ENCODE measurements at places on chromosomes 4 and X. TPM values are rescaled to one million over a fixed set of nuclear protein-coding genes. Genes with fewer than 3 reads are reported as not detected.

DNA sequence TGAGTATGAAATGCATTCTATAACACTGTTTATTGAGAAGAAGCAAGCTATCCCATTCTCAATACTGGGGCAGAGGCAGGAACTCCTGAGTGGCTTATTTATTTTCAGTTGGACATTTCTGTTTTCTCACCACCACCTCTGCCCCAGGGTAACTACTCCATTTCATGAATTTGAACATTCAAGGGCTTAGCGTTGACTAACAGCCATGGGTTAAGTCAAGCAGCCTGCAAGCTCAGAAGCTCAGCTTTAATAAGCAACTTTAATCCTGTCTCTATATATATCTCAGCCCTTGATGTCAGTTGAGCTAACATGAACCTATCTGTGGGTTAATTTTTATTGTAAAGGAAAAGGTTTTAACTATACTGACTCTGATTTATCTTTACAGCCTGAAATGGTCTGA is 93.8 kb downstream of the MBNL3 start:
- no peak overlapping the region for H3K27ac ChIP-seq
- DNase-seq: no peak
- H3K4me3 ChIP-seq: no peak overlapping the region
- H3K27me3 ChIP-seq: no peaks in the 10 kb centered on the region
- no peaks in the 10 kb centered on the region for H3K4me1 ChIP-seq
- no peaks in the 10 kb centered on the region for H3K36me3 ChIP-seq

GRCh38 chr4:20403846-20404245 is 152.1 kb downstream of the SLIT2 start:
- no peak for DNase-seq
- no peaks in the 10 kb centered on the region for H3K36me3 ChIP-seq
- H3K27ac ChIP-seq: no peak overlapping the region
- no peaks in the 10 kb centered on the region for H3K27me3 ChIP-seq
- H3K4me3 ChIP-seq: no peak overlapping the region

- H3K27ac ChIP-seq: peak overlapping the region; percentile 98
- no peaks in the 10 kb centered on the region for H3K36me3 ChIP-seq
- no peaks in the 10 kb centered on the region for H3K27me3 ChIP-seq
These were observed 460 bp upstream of the GEMIN8 start for GRCh38 chrX:14030174-14030530.

DNA sequence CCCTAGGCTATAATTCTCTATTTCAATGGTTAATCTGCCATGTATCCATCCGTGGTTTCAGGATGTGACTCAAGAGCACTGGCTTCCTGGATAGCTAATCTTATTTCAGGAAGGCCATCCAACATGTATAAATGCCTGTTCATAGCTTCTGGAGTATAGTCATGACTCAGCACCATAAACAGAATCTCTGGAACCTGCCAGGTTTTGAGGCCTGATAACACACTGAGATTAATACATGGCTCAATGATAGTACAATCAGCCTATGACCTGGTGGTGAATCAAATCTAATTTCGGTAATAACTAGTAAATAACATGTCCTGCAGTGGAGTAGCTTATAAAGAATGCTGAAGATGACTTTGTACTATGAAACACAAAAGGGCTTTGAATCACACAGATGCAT is 5.7 kb upstream of the IL13RA2 start:
- H3K27me3 ChIP-seq: no peaks in the 10 kb centered on the region
- peak overlapping the region; percentile 95 for H3K27ac ChIP-seq
- no peaks in the 10 kb centered on the region for H3K36me3 ChIP-seq
- H3K4me3 ChIP-seq: no peak overlapping the region

DNA sequence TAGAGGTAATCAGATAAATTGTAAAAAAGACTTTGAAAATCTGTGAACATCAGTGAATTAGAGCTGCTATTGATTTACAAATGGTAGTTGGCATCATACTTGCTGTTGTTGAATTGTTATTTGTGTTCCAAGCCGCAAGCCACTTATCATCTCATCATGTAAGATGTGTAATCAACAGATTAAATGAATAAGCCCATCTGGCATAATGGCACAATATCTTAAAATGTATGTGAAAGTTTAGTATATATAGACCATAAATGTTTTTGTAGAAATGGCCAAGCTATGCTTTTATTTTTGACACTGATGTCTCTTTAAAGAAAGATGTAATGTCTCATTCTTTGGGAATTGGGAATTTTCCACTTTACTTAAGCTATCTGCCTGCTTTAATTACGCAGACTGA is 682.6 kb upstream of the GNPDA2 start:
- no peak overlapping the region for H3K4me3 ChIP-seq
- H3K4me1 ChIP-seq: no peaks in the 10 kb centered on the region

The VCX gene
- total RNA-seq: not detected

DNA sequence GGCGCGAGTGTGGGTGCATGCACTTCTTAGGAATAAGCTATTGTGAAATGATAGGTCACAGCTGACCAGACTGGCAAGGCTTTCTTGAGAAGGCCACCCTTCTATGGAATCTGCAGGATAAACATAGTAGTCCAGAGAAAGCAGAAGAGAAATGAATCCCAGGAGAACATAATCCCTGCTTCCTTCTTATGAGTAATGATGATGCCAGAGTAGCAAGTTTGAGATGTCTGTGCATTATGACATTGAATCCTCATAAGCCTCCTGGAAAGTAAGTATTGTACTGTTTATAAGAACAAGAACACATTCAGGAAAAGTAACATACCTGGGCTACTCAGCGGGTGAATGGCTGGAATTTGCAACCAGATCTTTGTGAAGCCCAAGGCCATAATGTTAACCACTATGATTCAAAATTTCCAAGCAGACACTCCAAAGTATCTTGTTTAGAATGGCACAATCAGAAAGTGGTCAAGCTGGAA is 272.1 kb upstream of the HS3ST1 start:
- peaks cover 66% of the 10 kb centered on the region for H3K4me1 ChIP-seq
- H3K27ac ChIP-seq: peak overlapping the region; percentile 95
- H3K4me3 ChIP-seq: no peak overlapping the region
- DNase-seq: peak; percentile 86
- no peaks in the 10 kb centered on the region for H3K36me3 ChIP-seq
